ENCODE measurements at places on chromosomes 2 and 18.

GRCh38 chr2:166297951-166298350, 77.8 kb downstream of the SCN9A start:
- H3K4me3 ChIP-seq = no peak overlapping the region
- DNase-seq = no peak
- no peak overlapping the region for H3K27ac ChIP-seq
- H3K4me1 ChIP-seq = no peaks in the 10 kb centered on the region

- DNase-seq = no peak
- H3K4me3 ChIP-seq = no peak overlapping the region
- no peaks in the 10 kb centered on the region for H3K27me3 ChIP-seq
- H3K36me3 ChIP-seq = peaks cover 2% of the 10 kb centered on the region
These were observed 4.3 kb upstream of the HES6 start for GRCh38 chr2:238244151-238244550.

DNA sequence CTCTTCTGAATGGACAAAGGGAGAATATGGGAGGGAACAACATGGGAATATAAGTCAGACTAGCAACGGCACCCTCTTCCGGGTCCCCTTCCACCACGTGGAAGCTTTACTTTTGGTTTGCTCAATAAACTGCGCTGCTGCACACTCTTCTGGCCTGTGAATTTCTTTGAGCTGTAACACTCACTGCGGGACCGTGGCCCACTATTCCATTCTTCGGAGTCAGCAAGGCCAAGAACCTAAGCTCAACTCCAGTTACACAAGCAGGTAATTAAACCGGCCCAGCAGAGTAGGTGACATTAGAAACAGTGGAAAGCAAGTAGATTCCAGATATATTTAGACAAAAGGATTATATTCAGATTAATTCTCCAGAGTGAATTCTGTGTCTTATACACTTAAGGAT, 697.4 kb upstream of the NXPH2 start:
- no peaks in the 10 kb centered on the region for H3K4me1 ChIP-seq
- no peak for DNase-seq
- H3K36me3 ChIP-seq = no peaks in the 10 kb centered on the region
- H3K27ac ChIP-seq = no peak overlapping the region
- no peak overlapping the region for H3K4me3 ChIP-seq

- DNase-seq = no peak
- H3K4me3 ChIP-seq = no peak overlapping the region
- no peaks in the 10 kb centered on the region for H3K27me3 ChIP-seq
- peaks cover 7% of the 10 kb centered on the region for H3K4me1 ChIP-seq
- no peaks in the 10 kb centered on the region for H3K36me3 ChIP-seq
- no peak overlapping the region for H3K27ac ChIP-seq
These were observed 8.2 kb upstream of the SLC39A10 start for GRCh38 chr2:195648787-195649186.

- H3K27ac ChIP-seq = no peak overlapping the region
- H3K4me1 ChIP-seq = no peaks in the 10 kb centered on the region
- DNase-seq = no peak
- peaks cover 2% of the 10 kb centered on the region for H3K36me3 ChIP-seq
- no peak overlapping the region for H3K4me3 ChIP-seq
These were observed 6.7 kb upstream of the SMARCAL1 start for GRCh38 chr2:216405588-216405987.

DNA sequence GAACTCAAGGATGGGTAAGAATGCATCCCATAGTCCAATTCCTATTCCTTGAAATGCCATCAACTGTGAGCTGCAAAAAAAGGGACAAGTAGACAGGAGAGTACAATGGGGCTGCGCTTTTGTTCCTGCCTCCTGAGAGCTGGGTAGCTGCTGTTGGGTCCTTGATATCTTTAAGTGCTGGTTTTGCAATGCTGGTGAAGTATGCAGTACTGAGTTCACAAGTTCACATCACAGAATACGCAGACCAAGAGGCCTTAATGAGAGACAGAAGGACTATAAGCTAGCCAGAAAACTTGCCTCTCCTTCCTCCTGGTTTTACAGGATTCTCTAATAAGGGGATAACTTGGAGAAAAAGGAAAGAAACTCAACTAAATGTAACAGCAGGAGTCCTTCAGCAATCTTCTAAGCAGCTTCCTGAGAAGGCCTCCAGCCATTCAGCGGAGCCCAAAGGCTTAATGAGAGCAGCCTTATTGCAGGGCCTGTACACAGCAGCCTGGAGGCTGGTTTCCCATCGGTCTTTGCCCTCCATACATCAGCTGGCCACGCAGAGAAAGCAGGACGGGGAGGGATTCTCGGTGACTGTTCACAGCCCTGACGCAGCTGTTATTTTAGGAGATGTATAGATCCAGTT, 293.1 kb downstream of the CDCA7 start:
- no peak overlapping the region for H3K4me3 ChIP-seq
- no peaks in the 10 kb centered on the region for H3K36me3 ChIP-seq
- no peak for DNase-seq
- peaks cover 22% of the 10 kb centered on the region for H3K27me3 ChIP-seq

- H3K36me3 ChIP-seq = peaks cover 3% of the 10 kb centered on the region
- peaks cover 20% of the 10 kb centered on the region for H3K27me3 ChIP-seq
- no peak overlapping the region for H3K4me3 ChIP-seq
- no peaks in the 10 kb centered on the region for H3K4me1 ChIP-seq
- no peak overlapping the region for H3K27ac ChIP-seq
- no peak for DNase-seq
These were observed 47.9 kb upstream of the MAPRE2 start for GRCh38 chr18:34993289-34993688.

DNA sequence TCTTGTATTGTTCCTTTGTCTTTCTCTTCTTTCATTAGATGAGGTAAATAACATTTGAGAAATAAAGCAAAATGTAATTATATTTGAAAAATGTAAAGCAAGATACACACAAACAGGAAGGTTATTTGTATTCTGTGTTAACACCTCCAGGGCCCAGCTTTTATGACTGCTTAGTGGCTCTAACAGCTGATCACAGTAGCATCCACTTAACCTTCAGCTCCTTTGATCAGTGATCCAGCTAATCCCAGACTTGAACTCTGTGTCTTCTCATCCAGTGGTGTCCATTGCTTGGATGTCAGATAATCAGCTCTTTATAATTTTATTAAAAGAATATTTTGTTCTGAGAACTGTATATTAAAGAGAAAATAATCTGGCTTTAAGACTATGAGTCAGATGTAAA, 44.5 kb downstream of the PSMD14 start:
- DNase-seq = no peak
- H3K4me1 ChIP-seq = peaks cover 14% of the 10 kb centered on the region
- no peaks in the 10 kb centered on the region for H3K27me3 ChIP-seq

DNA sequence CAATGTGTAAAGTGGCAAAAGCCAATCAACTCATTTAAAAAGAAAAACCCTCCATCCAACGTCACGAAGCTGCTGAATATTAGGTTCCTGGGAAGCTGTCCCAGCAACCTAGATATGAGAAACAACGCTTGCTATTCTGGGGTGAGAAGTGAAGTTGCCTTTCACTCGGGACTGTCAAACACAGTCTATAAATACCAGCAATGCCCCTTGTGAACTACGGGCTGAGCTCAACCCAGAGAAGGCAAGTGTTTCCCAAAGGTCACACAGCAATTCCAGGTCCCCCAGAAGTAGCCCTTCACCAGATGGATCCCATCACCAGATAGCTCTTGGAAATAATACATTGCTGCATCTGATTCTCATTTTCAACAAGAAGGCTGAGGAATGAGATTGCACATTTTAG, 67.9 kb downstream of the BCL11A start:
- H3K27ac ChIP-seq = no peak overlapping the region
- DNase-seq = no peak
- no peaks in the 10 kb centered on the region for H3K36me3 ChIP-seq
- H3K4me1 ChIP-seq = peaks cover 3% of the 10 kb centered on the region
- H3K4me3 ChIP-seq = no peak overlapping the region
- peaks cover 50% of the 10 kb centered on the region for H3K27me3 ChIP-seq

DNA sequence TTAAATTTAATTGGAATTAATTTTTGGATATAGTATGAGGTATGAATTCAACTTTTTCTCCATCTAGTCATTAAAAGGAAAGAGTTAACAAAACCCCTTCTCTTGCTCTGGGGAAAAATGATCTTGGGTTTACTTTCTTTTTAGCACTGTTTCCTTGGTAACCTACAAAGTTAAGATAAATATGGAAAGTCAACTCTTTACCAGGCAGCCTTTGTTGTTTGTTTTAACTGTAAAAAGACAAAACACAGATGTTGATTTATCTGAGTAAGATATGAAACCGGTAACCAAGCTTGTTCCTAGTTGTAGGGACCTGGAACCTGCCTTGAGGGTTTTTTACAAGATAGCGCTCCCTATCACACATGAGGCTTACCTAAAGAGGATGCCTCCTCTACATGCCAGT, 10.1 kb upstream of the SANBR start:
- H3K4me1 ChIP-seq = peaks cover 2% of the 10 kb centered on the region
- no peaks in the 10 kb centered on the region for H3K36me3 ChIP-seq
- H3K4me3 ChIP-seq = no peak overlapping the region
- no peaks in the 10 kb centered on the region for H3K27me3 ChIP-seq

- no peaks in the 10 kb centered on the region for H3K4me1 ChIP-seq
- H3K36me3 ChIP-seq = peaks cover 3% of the 10 kb centered on the region
- H3K4me3 ChIP-seq = no peak overlapping the region
- peaks cover 49% of the 10 kb centered on the region for H3K27me3 ChIP-seq
These were observed 83.0 kb upstream of the HS6ST1 start for GRCh38 chr2:128401680-128402079.

DNA sequence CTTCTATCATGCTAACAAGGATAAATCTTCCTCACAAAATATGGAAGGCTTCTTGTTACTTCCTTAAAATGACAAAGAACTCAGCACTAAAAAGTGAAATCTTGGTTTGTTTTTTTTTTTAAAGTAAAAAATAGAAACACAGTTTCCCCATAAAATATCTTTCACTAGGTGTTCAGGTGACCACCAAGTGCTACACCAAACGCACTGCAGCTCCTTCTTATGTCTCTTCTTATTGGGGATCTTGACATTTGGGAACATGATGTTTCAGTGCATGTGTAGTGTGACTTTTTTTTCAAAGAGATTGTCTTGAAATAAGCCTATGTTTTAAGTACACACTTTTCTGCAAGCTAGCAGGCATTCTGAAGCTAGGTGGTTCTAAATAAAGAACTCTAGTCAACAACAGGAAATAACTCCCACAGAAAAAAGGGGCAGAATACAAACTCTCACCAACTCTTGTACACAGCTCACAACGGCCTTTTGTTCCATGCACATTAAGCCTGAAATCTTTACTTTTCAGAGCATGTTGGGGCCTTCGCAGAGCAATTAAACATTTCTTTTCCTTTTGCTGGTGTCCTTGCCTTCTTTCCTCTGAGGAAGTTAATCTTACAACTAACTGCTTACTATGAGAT, 13.2 kb upstream of the SERTAD2 start:
- H3K4me1 ChIP-seq = peaks cover 20% of the 10 kb centered on the region
- H3K27ac ChIP-seq = peak overlapping the region; percentile 49
- H3K27me3 ChIP-seq = no peaks in the 10 kb centered on the region
- peak overlapping the region; percentile 3 for H3K4me3 ChIP-seq
- peaks cover 2% of the 10 kb centered on the region for H3K36me3 ChIP-seq

DNA sequence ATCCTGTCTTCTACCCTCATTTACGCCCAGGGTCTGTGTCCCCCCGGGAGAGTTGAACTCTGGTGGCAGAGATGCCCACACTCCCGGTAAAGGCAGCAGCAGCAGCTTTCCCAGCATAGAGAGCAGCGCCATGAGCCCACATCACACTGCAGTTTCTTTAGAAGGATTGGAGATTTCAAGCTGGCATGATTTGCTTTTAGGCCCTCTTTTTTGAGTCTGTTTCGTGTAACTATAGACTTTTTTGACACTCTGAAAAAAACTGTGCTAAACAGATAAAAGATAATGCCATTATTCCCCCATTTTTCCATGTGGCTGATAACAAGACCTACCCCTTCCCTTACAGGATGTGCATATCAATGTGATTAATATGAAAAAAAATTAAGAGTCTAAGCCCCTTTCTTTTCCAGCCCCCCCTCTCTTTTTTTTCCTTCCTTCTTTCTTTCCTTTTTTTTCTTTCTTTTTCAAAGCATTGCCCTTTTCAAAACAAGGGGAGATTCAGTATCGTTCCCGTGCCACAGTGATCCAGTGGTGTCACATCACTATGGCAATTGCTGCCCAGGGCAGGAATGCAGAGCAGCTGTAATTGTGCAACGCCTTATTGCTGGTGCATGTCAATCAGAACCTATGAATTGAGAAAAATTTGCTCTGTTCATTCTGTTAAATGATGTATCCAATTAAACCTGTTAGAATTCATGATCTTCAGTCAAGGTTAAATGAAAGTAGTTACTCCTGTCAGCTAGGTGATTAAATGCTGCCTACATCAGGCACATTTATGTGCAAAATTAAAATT, 104.5 kb downstream of the CDCA7 start:
- no peak overlapping the region for H3K4me3 ChIP-seq
- H3K27ac ChIP-seq = no peak overlapping the region
- H3K36me3 ChIP-seq = peaks cover 6% of the 10 kb centered on the region
- peaks cover 72% of the 10 kb centered on the region for H3K27me3 ChIP-seq
- H3K4me1 ChIP-seq = no peaks in the 10 kb centered on the region
- DNase-seq = no peak

GRCh38 chr2:8508766-8509165, 173.1 kb upstream of the ID2 start:
- no peak for DNase-seq
- no peak overlapping the region for H3K27ac ChIP-seq
- H3K27me3 ChIP-seq = no peaks in the 10 kb centered on the region
- peaks cover 5% of the 10 kb centered on the region for H3K36me3 ChIP-seq
- H3K4me3 ChIP-seq = no peak overlapping the region

DNA sequence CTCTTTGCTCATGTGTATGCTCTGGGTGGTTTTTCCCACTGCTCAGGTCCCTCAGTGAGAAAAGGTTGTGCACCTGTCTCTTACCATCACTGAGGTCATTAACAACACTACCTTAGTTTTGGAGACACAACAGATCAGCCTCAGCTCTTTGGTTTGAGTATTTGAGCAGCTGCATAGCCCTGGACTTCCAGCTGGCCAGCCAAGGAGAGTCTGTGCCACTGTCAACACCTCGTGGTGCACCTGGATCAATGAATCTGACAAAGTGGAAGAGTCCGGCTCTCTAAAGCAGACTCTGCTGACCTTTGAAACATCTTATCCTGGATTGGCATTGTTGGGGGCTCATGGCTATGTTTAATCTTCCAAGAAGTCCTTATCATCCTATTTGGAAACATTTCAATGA, 30.0 kb downstream of the SERPINB8 start:
- H3K27me3 ChIP-seq = peaks cover 7% of the 10 kb centered on the region
- H3K27ac ChIP-seq = no peak overlapping the region
- no peaks in the 10 kb centered on the region for H3K4me1 ChIP-seq
- no peak for DNase-seq

DNA sequence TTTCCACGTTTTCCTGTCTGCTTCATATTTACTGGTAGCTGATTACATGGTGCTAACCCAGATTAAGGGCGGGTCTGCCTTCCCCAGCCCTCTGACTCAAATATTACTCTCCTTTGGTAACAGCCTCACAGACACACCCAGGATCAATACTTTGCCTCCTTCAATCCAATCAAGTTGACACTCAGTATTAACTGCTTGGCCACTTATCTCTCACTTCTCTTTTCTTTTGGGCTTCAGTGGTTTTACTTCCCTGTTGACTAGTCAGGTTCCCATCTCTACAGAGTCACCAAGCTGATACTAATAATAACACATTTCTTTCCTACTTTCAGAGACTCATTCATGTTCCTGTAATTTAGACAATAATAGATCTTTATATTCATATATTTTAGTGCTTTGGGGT, 302.2 kb upstream of the MAP2 start:
- no peaks in the 10 kb centered on the region for H3K27me3 ChIP-seq
- H3K4me3 ChIP-seq = no peak overlapping the region
- no peak for DNase-seq
- no peak overlapping the region for H3K27ac ChIP-seq
- no peaks in the 10 kb centered on the region for H3K36me3 ChIP-seq
- H3K4me1 ChIP-seq = no peaks in the 10 kb centered on the region

GRCh38 chr2:58047961-58048360, 1.4 kb downstream of the VRK2 start:
- peak overlapping the region; percentile 90 for H3K27ac ChIP-seq
- no peaks in the 10 kb centered on the region for H3K27me3 ChIP-seq
- no peak for DNase-seq
- H3K4me3 ChIP-seq = peak overlapping the region; percentile 91
- H3K4me1 ChIP-seq = peaks cover 27% of the 10 kb centered on the region
